Fibroblast of villous mesenchyme (primary cell): ENCODE measurements at places on chromosomes 11 and 22. TPM values are rescaled to one million over a fixed set of nuclear protein-coding genes. Genes with fewer than 3 reads are reported as not detected.

ALKBH8 gene
- 6.1 and 6.5 TPM in 2 replicates for total RNA-seq

GSTT2B gene
- total RNA-seq, result 1.3 and 1.9 TPM in 2 replicates

OPCML gene
- total RNA-seq, result under 0.01 TPM in 1 of 2 replicates, not detected in the other

PIH1D2 gene
- 1.3 and 2.6 TPM in 2 replicates for total RNA-seq

DNA sequence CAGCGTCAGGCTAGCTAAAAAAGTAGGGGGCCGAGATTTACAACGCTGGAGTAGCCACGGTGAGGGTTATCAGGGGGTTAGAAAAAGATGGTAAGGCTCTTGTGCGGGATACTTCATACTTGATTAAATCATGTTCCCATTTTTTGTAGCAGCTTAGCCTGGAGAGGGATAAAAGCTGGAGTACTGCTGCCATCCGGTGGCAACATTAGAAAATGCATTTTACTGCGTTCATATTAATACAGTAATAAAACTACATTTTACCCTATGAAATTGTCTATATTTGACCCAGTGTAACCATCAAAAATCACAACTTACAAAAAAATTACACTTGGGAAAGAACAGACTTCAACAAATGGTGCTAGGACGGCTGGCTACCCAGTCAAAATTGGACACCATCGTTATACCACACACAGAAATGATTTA lies 17.3 kb downstream of the RPUSD4 start:
- peak; percentile 62 for DNase-seq

GRCh38 chr11:44451706-44452105 lies 113.8 kb upstream of the CD82 start:
- DNase-seq, result no peak

DNA sequence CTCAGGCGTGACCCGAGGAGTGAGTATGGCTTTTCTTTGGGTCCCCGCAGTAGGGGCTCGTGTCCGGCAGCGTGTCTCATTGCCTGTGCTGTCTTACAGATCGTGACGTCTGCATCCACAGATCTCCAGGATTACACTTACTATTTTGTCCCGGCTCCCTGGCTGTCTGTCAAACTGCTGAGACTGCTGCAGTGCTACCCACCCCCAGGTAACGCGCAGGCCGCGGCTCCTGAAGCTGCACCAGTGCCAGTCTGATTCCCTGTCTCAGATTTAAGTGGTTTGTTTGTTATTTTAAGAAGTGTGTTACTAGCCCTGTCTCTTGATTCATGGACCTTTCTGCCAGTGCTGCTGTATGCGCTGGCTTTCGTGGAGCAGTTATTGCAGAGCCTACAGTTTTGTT lies 52.0 kb downstream of the MUC6 start:
- no peak for DNase-seq

DNA sequence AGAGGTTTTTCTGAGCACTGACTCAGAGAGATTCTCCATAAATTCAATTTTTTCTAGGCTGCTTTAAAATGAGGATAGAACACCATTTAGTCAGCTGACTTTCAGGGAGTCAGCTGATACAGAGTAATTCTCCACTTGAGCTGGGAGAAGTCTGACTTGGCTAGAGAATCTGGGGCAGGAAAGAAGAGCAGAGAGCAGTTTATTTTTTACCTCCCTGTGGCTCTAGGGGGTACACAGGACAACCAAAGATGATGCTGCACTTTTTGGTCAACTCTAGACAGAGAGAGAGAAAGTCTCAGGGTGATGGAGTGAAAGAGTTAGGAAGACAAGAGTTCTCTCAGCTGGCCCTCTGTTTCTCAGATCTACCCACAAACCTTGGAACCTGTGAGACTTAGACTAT lies 67.3 kb upstream of the EED start:
- DNase-seq, result no peak

DNA sequence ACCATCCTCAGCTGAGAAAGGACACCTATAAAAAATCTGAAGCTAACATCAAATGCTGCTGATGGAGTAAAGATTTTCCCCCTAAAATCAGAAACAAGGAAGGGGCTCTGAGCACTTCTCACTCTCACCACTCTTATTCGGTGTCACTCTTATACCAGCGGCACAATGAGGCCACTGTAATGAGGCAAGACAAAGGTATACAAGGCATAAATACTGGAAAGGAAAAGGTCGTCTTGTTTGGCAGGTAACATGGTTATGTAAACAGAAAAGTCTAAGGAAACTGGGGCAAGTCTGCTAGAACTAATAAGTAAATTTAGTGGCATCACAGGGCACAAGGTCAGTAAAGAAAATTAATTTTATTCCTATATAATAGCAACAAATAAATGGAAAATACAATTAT lies 8.1 kb upstream of the MOB2 start:
- no peak for DNase-seq

DNA sequence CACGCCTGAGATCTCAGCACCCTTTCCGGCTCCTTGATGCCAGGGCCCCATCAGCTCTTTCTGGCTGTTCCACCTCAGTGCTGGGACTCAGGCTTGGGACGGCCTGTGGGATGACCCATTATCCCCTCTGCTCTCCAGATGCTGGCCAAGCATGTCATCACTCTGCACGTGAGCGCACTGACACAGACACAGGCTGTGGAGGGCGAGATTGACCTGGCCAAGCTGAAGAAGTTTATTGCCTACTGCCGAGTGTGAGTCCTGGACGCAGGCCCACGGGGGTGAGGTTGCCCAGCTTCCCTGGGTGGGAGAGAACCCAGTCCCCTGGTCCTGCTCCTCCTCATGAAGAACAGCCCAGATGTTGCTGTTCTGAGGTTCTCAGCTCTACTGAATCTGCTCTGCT lies 17.7 kb downstream of the MCM5 start:
- no peak for DNase-seq

GRCh38 chr22:46971099-46971763 lies 208.8 kb downstream of the TBC1D22A start:
- DNase-seq, result peak; percentile 74

DNA sequence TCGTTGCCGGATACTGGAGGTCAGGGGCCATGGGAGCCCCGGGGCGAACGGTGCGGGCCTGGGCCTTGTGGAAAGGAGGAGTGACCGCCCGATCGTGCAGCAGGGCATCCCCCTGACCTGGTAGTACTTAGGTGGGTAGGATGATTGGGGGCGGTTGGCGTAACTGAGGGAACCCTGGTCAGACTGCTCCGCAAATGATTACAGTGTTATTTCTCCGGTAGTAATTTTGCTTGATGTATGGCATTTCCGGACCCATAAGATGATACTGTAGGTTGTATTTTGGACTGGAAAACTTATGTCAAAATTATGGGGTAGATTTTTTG lies 762 bp downstream of the MTMR3 start:
- DNase-seq, result no peak

DNA sequence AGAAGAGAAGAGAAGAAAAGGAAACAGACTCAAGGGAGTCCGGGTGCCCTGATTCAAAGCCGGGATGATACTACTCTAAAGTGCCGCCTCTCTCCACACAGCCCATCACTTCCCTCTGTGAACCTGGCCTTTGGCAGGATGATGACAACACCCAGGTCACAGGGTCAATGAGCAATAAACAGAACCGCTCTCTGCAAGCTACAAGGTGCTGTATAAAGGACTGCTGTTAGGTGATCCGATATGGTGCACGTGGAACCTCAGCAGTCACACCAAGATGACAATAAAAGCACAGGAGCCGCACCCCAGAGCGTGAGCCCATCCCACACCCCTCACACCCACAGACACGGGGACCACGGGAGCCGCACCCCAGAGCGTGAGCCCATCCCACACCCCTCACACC lies 10.7 kb downstream of the TTLL1 start:
- no peak for DNase-seq

DNA sequence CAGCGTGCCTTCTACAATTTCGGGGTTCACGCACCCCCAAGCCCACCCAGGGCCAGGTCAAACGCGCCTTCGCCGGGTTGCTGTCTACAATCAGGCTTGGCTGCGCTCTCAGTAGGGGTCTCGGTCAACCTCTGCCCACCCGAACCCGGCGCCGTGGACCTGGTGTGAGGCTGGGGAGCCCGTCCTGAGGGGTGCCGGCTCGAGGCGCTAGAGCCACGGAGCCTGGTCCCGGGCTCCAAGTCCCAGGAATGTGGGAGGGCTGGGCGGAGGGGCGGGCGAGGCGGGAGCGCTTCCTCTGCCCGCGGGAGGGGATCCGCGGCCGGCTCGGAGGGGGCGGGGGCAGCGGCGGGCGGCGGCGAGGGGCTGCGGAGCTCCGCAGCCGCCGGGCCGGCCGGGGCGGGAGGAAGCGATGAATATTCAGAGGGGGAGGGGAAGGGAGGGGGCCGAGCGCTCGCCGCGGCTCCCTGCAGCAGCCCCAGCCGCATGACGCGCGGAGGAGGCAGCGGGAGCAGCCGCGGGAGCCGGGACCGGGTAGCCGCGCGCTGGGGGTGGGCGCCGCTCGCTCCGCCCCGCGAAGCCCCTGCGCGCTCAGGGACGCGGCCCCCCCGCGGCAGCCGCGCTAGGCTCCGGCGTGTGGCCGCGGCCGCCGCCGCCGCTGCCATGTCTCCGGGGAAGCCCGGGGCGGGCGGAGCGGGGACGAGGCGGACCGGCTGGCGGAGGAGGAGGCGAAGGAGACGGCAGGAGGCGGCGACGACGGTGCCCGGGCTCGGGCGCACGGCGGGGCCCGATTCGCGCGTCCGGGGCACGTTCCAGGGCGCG lies at the start of gene PTPRJ:
PTPRJ (plus strand) TSS at position 472 of the 819 bp plus-strand sequence. CDS start 354 bp downstream, outside the sequence.
- DNase-seq, result peak; percentile 57

DNA sequence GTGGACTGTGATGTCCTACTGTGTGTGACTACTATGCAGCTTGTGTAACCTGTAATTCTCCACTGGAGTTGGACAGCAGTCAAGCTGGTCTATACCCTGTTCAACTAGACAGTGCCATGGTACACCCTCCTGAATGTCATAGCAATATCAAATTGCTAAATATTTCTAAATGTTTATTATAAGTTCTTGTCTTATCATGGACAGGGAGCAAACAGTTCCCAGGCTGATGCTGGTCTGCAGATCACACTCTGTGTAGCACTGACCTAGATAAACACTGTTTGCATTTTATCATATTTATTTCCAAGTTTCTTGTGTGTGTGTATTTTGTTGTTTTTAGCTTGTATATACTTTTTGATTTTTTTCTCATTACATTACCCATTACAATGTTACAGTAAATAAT lies 22.0 kb downstream of the PARVA start:
- peak; percentile 48 for DNase-seq

GRCh38 chr11:100903284-100903683 lies 216.2 kb downstream of the ARHGAP42 start:
- DNase-seq, result no peak
